H1 (cell line): ENCODE measurements at places on chromosomes 1 and 21. TPM values are rescaled to one million over a fixed set of nuclear protein-coding genes. Genes with fewer than 3 reads are reported as not detected.

GRCh38 chr1:17075470-17076255, 21.8 kb upstream of the SDHB start:
- DNase-seq: peak; percentile 80

- DNase-seq: no peak
These were observed 107.5 kb downstream of the ODF2L start for GRCh38 chr1:86288586-86289147.

DNA sequence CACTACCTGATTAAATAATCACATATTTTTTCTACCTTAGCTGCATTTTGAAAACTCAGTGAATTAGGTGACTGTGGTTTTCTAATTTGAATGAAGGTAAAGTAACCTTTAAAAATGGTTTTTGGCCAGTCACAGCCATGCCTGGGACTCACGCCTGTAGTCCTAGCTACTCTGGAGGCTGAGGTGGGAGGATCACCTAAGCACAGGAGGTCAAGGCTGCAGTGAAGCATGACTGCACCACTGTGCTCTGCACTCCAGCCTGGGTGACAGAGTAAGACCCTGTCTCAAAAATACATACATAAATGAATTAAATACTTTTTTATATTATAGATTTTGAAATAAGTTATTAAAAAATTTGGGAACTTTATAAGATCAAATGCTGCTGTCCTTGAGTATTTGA, 5.7 kb downstream of the CNST start:
- DNase-seq: no peak

DNA sequence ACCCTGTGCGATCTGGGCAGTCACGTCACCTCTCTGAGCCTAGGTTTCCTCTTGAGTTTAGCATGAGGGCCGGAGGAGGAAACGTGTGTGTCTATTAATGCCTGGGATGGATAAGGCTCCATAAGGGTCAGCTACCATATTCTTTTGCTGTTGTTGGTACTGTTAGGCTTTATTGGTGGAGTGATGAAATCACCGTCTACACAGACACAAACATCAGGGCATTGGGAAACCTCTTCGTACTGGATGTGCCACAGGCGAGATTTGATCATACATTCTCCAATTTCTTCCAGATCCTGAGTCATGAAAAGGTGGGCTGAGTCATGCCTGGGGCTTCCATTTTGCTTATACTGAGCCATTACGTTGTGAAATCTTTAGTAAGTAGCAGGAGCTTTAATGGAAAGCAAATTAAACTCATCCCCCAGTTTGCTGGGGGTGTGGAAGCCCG, 24.9 kb upstream of the GRHL3 start:
- no peak for DNase-seq

DNA sequence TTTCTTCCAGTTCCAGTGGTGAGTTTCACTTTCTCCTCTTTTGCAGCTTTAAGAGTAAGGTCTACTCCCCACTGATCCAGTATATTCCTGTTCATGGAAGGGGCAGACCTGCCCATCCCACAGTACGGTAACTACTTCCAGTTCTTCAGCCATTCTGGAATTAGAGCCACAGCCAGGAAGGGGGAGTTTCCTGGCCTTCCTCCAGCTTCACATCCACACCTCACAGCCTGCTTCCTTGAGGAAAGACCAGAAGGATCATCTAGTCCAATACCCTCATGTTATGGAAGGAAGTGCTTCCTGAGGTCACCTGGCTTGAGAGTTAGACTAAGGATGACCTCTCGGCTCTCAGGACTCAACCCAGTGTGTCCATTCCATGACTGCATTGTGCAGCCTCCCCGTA, 597.8 kb downstream of the KIF26B start:
- no peak for DNase-seq

- no peak for DNase-seq
These were observed 62.0 kb downstream of the BCAR3 start for GRCh38 chr1:93619507-93620171.

DNA sequence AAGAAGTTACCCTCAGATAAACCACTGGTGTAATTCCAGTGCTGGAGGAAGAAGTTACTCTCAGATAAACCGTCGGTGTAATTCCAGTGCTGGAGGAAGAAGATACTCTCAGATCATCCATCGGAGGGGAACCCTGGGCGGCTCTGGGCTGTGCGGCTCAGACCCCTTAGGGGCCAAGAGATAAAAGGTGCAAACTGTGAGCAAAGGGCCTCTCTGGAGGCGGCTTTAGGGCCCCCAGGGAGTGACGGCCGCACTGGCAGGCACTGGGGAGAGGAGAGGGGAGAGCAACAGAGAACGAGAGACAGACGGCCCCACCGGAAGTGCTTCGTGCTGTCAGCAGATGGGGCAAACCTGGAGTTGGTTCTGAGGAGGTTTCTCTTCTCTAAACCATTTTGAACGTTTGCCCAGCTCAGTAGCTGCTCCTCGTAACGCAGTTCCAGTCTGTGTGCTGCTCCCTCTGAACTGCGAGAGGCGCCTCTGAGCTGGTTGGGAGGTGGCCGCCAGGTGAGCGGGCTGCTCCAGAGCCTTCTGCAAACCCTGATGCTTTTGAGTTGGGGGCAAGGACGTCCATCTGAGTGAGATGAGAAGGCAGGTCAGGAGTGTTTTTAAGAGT, 62.6 kb upstream of the COL6A1 start:
- DNase-seq: no peak

GRCh38 chr1:226491093-226491850, 57.3 kb upstream of the STUM start:
- DNase-seq: no peak

- no peak for DNase-seq
These were observed 213.3 kb upstream of the NFIA start for GRCh38 chr1:60868901-60869663.

DNA sequence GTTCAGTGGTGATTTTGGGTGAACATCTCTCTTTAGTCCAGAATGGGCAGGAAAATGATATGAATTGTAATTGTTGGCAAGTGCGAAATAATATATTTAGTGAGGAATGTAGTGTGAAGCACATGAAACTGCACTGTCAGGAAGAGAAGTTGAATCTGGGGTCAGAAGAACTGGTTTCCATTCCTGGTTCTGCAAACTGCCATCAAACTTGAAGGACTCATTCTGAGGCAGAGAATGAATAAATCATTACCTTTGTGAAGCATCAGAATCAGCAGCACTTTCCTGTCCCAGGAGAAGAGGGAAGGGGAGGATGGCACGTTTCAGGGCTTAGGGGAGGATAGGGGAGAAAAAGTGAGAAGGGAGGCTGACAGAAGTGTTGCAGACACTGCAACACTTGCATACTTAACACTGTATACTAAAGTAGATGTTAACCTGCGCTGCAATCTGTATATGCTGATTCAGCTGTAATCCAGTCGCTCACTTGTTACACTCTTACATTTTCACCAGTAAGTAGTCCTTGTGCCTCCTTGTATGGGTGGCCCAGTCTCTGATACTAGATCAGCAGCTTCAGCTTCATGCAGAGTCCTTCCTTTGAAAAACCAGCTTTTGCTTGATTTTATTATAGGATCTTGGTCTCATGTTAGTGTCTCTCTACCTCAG, 10.5 kb upstream of the RPTN start:
- DNase-seq: no peak

- DNase-seq: no peak
These were observed 11.4 kb downstream of the VAV3 start for GRCh38 chr1:107953556-107953955.

DNA sequence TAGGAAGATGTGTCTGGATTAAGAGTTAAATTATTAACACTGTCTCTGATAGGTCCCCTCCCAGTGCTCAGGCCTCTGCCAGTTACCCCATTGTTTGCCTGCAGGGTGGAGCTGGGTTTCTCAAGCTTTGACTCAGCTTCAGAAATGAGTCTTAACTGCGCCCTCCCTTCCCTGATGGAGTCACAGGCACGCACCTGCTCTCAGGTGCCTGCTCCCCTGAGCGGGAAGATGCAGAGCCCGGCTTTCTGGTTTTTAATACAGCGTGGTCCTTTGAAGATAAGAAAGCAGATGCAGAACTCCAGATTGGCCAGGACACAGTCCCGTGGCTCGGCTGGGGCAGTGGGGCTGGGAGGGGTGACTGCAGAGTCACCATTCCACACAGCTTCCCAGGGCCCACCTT, 3.2 kb upstream of the SPRR4 start:
- no peak for DNase-seq

- DNase-seq: no peak
These were observed 187.7 kb upstream of the EDN2 start for GRCh38 chr1:41672173-41672572.

DNA sequence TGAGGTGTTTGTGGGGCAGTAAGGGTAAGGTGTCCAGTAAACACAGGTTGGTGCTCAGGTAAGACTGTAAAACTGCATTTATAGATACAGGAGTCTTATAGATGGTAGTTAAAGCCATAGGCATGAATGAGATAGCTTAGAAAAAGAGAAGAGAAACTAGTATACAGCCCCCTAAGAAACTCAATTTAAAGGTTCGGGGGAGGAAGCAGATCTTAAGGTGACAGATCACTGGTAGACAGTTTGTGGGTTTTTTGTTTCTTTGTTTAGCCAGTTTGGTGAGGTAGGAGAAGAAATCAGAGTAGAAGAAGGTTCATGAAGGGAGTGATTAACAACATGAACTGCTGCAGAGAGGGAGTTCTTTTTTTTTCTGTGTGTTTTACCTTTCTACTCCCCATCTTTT, 6.1 kb upstream of the AGO3 start:
- DNase-seq: no peak

DNA sequence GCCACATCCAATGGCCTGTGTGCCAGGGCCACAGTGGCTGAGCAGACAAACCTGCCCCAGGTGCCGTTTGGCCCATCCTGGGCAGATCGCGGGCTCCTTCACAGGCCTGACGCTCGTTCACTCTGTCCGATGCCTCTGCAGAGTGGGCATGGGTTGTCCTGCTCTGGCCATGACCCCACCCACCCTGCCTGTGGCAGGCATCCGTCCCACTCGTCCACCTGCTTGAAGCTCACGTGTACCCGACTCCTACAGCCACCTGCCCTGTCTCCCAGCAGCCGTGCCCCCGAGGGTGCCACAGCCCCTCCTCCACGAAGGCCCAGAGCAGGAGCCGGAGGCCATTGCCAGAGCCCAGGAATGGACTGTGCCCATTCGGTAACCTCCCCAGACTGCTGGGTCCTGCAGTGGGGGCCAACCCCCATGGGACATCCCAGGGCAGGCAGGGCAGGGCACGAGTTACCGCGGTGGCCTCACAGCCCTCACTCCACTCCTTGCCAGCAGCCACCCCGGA, 41.9 kb downstream of the TRIM11 start:
- DNase-seq: no peak

GRCh38 chr21:30072496-30072895, 94.1 kb downstream of the CLDN17 start:
- no peak for DNase-seq

The DENND2D gene
- 0.57 and 0.58 TPM in 2 replicates for total RNA-seq

The FAM163A gene
- 0.13 TPM in 2 replicates for total RNA-seq

The DPH5 gene
- 67.6 and 67.7 TPM in 2 replicates for total RNA-seq

The LIPI gene
- not detected in 2 replicates for total RNA-seq

The DCDC2B gene
- total RNA-seq: not detected in 2 replicates

The OR2T2 gene
- total RNA-seq: not detected in 2 replicates

The PIGR gene
- total RNA-seq: not detected in 2 replicates

The SPRR4 gene
- not detected in 2 replicates for total RNA-seq

The AMIGO1 gene
- total RNA-seq: 2.4 and 2.7 TPM in 2 replicates

The RXRG gene
- total RNA-seq: not detected in 2 replicates

The H3-3A gene
- 1,213 and 1,223 TPM in 2 replicates for total RNA-seq

The B3GALT6 gene
- total RNA-seq: 18.2 and 18.4 TPM in 2 replicates

The FCMR gene
- not detected in 2 replicates for total RNA-seq

The CTSS gene
- not detected in 2 replicates for total RNA-seq

The FCER1A gene
- not detected in 2 replicates for total RNA-seq
